Gastrocnemius medialis (tissue), 4 donors: ENCODE measurements at places on chromosomes 12 and 14. TPM values are rescaled to one million over a fixed set of nuclear protein-coding genes. Genes with fewer than 3 reads are reported as not detected.
A peak's percentile ranks its signal among the peaks of the same experiment; 100 is the strongest.

BATF gene
- 0.71 TPM for total RNA-seq

FGF23 gene
- not detected for total RNA-seq

OR6C2 gene
- not detected for total RNA-seq

UTP20 gene
- total RNA-seq = 15.5 TPM

GZMH gene
- total RNA-seq = not detected

OTOGL gene
- total RNA-seq = not detected

SLC17A8 gene
- not detected for total RNA-seq

FANCM gene
- 2.1 TPM for total RNA-seq

BEST3 gene
- 116 TPM for total RNA-seq

DNA sequence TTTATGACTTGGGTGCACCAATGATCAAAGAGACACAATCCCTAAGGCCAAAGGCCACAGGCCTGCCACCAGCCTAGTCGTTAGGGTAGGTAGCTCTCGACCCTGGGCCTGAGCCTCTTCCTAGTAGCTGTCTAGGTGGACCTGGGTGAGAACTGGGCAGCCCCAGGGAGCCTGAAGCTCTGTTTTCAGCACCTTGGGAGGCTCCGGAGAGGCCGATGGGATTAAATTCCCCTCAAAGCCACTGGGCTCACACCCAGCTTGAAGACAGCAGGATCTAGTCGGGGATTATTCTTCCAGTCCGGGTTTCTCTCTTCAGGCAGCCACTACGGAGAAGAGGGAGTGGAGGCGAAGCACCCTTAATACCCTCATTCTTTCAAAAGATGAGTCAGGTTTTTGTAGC lies 79.8 kb downstream of the TMEM260 start:
- H3K27me3 ChIP-seq = no peaks in the 10 kb centered on the region
- no peak overlapping the region for H3K27ac ChIP-seq
- no peak for DNase-seq
- no peaks in the 10 kb centered on the region for H3K36me3 ChIP-seq
- no peak overlapping the region for H3K4me3 ChIP-seq

GRCh38 chr12:29638528-29638927 lies 141.0 kb upstream of the OVCH1 start:
- DNase-seq = no peak
- no peak overlapping the region for H3K27ac ChIP-seq
- peaks cover 23% of the 10 kb centered on the region for H3K4me1 ChIP-seq
- H3K27me3 ChIP-seq = no peaks in the 10 kb centered on the region
- H3K36me3 ChIP-seq = no peaks in the 10 kb centered on the region
- no peak overlapping the region for H3K4me3 ChIP-seq

DNA sequence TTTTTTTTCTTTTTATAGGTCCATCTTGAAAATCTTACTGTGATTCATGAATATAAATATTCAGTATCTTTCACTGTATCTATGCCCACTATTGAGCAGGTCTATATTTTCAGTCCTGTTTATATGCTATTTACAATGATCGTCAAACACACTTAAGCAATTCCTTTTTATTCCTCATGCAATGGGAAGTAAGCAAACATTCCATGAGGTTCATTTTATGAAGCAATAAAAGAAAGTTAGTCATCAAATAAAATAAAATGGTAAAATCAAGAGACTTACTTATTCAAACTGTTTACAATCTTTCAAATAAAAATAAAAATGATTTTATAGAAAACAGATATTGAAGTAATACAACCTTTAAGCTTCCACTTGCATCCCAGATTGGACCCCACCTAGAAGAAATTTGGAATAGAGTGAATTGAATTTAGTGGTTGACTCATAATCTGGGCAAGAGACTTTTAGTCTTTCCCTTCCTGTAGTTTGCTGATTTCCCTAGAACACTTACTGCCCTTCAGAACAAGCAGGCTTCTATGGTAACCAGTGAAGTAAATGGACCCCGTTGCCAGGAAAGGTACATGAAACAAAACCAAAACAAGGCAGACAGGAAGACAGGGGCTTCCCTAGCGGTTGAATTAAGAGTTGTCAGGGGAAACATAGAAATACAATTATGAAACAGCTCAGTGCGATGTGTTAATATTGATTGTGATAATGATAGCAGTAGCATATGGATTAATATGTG lies 241.0 kb upstream of the ATP2B1 start:
- H3K36me3 ChIP-seq = no peaks in the 10 kb centered on the region
- H3K27ac ChIP-seq = peak overlapping the region; percentile 46
- H3K27me3 ChIP-seq = no peaks in the 10 kb centered on the region
- DNase-seq = no peak
- peaks cover 13% of the 10 kb centered on the region for H3K4me1 ChIP-seq

DNA sequence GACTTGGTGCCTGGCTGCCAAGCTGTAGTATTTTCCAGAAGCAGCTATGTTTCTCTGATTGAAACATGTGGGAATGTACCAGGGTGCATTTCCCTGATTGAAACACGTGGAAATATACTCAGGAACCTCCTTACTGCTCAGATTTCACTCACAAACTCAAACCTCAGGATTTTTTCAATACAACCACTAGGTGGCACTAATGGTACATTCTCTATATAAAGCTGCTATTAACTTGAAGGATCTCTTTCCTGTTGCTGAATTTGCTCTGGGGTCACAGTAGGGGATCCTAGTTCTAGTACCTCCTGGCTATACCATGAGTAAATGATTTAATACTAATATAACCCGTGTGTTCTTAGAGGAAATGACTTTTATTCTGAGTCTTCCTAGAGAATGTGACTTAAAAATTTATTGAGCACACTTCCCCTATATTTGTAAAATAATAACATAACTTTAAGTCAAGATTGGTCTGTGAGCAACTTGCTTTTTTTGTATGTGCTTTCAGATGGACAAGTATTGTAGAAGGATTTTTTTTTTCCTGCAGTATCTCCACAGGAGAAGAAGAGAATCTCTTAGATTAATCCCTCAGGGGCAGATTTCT lies 173.8 kb upstream of the MIS18BP1 start:
- H3K4me3 ChIP-seq = no peak overlapping the region
- no peak for DNase-seq
- H3K27me3 ChIP-seq = no peaks in the 10 kb centered on the region
- no peak overlapping the region for H3K27ac ChIP-seq
- H3K36me3 ChIP-seq = no peaks in the 10 kb centered on the region

DNA sequence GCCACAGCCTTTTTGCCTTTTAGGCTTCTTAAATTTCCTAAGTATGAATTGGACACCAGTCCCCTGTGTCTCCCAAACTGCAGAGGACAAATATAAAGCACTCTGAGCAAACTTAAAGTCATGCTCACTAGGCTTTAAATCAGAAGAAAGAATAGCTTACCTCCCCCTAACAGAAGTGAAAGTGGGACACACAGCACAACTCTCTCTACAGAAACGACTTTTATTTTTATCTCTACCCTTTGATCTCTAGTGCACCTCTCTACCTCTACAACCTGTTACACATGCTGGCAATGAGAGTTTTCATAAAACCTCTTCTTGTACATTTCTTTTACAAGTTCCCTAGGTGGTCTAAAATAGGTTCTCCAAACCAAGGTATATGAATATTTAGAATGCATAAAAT lies 19.7 kb downstream of the IAPP start:
- H3K27me3 ChIP-seq = no peaks in the 10 kb centered on the region
- no peak overlapping the region for H3K4me3 ChIP-seq
- no peak overlapping the region for H3K27ac ChIP-seq
- no peaks in the 10 kb centered on the region for H3K36me3 ChIP-seq

DNA sequence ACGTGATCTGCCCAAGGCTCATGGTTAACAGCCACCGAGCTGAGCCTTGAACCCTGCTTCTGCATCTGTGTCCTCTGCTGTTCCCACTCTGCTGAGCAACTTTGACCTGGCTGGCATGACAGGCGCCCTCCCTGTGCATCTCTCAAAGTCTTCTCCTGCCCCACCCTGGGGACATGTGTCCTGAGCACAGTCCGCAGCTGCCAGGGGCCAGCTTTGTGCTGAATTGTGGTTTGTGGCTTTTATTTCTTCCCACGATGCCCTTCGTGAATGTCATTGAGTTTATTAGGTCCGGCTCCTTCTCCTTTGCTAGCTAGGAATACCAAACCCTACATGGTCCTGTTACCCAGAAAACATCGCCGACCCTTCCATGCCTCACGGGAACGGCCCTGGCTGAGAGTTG lies 161.0 kb downstream of the TSPAN9 start:
- H3K4me1 ChIP-seq = peaks cover 39% of the 10 kb centered on the region
- H3K36me3 ChIP-seq = no peaks in the 10 kb centered on the region
- H3K27ac ChIP-seq = no peak overlapping the region
- H3K27me3 ChIP-seq = no peaks in the 10 kb centered on the region

- no peaks in the 10 kb centered on the region for H3K36me3 ChIP-seq
- no peaks in the 10 kb centered on the region for H3K27me3 ChIP-seq
- no peak overlapping the region for H3K4me3 ChIP-seq
- no peaks in the 10 kb centered on the region for H3K4me1 ChIP-seq
- DNase-seq = no peak
- H3K27ac ChIP-seq = no peak overlapping the region
Measured at GRCh38 chr12:76007640-76008039, 23.9 kb downstream of the PHLDA1 start.

DNA sequence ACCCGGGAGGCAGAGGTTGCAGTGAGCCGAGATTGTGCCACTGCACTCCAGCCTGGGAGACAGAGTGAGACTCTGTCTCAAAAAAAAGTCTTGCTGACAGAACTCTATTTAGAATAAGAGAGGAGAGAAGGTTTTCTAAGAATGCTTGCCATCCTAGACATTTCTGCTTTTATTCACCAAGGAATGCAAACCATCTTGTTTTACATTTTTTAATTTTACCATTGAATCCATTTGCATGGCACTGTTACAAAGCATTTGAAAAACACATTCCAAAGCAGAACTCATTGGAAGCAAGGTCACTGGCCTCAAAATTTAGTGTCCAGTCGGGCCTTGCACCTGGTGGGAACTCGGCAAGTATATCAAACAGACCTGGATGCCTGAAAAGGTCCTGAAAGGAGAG lies 44.2 kb upstream of the RASSF3 start:
- no peak overlapping the region for H3K4me3 ChIP-seq
- peaks cover 9% of the 10 kb centered on the region for H3K4me1 ChIP-seq
- H3K27me3 ChIP-seq = no peaks in the 10 kb centered on the region

GRCh38 chr12:109065154-109065852 lies 12.9 kb downstream of the USP30 start:
- no peaks in the 10 kb centered on the region for H3K4me1 ChIP-seq
- H3K27ac ChIP-seq = no peak overlapping the region
- H3K36me3 ChIP-seq = no peaks in the 10 kb centered on the region
- no peaks in the 10 kb centered on the region for H3K27me3 ChIP-seq

GRCh38 chr12:79114896-79115295 lies 250.3 kb downstream of the SYT1 start:
- H3K27me3 ChIP-seq = no peaks in the 10 kb centered on the region
- H3K4me1 ChIP-seq = no peaks in the 10 kb centered on the region

GRCh38 chr12:28415755-28416154 lies 225.5 kb downstream of the CCDC91 start:
- no peak for DNase-seq
- no peaks in the 10 kb centered on the region for H3K36me3 ChIP-seq
- no peak overlapping the region for H3K4me3 ChIP-seq
- no peaks in the 10 kb centered on the region for H3K4me1 ChIP-seq

DNA sequence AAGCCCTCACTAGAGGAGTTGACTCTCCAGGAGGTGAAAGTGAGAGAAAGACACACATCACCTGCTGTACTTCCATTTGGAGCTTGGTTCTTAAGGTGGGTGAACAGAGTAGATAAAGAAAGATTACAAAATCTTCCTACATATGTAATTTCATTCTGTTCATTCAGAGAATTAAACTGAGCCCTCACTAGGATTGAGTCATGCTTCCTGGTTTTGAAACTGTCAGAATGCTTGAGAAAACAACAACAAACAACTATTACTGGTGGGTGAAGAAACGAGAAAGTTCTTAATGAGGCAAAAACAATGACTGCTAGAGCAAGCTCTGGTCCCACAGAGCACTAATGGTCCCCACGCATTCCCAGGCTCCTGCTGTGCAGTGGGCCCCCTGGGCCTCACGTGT lies 841.7 kb downstream of the VRK1 start:
- H3K4me1 ChIP-seq = no peaks in the 10 kb centered on the region
- H3K4me3 ChIP-seq = no peak overlapping the region
- H3K27me3 ChIP-seq = no peaks in the 10 kb centered on the region
- no peaks in the 10 kb centered on the region for H3K36me3 ChIP-seq
- H3K27ac ChIP-seq = no peak overlapping the region

- H3K4me3 ChIP-seq = no peak overlapping the region
- no peaks in the 10 kb centered on the region for H3K27me3 ChIP-seq
- DNase-seq = no peak
- H3K4me1 ChIP-seq = no peaks in the 10 kb centered on the region
Measured at GRCh38 chr14:82419933-82420332, 886.3 kb upstream of the SEL1L start.

- peak within 1 kb of the TSS; percentile 73 for H3K27ac ChIP-seq
- DNase-seq = peak; percentile 34
- no peaks in the 10 kb centered on the region for H3K36me3 ChIP-seq
Measured at GRCh38 chr14:25049568-25050268, at the start of gene STXBP6. Gene STXBP6, minus strand, starts transcription at chr14:25050147. Its CDS starts 75,329 bp downstream, at chr14:24974818.
